Immature natural killer cell (primary cell): ENCODE measurements at places on chromosomes 11 and 22. TPM values are rescaled to one million over a fixed set of nuclear protein-coding genes. Genes with fewer than 3 reads are reported as not detected.

The UBASH3B gene
- 9.6 TPM for polyA plus RNA-seq

The TMPRSS13 gene
- 0.31 TPM for polyA plus RNA-seq

The SCGB1A1 gene
- polyA plus RNA-seq, result not detected

The KCNE3 gene
- polyA plus RNA-seq, result 0.54 TPM

GRCh38 chr11:110762590-110762989 lies 50.4 kb upstream of the ARHGAP20 start:
- no peak for DNase-seq
- H3K4me3 ChIP-seq, result no peak overlapping the region
- H3K27me3 ChIP-seq, result peaks cover 2% of the 10 kb centered on the region
- H3K27ac ChIP-seq, result no peak overlapping the region
- H3K4me1 ChIP-seq, result no peaks in the 10 kb centered on the region
- no peaks in the 10 kb centered on the region for H3K36me3 ChIP-seq

GRCh38 chr22:16586170-16586569 lies 6.4 kb downstream of the CCT8L2 start:
- H3K4me3 ChIP-seq, result no peak overlapping the region
- no peak overlapping the region for H3K27ac ChIP-seq
- DNase-seq, result no peak
- no peaks in the 10 kb centered on the region for H3K36me3 ChIP-seq
- no peaks in the 10 kb centered on the region for H3K4me1 ChIP-seq
